ENCODE measurements at places on chromosomes 13 and 19.

- no peak for DNase-seq
Observed at GRCh38 chr19:2575734-2576481, 100.0 kb downstream of the GADD45B start.

- DNase-seq = no peak
Observed at GRCh38 chr19:6995054-6995453, 26.2 kb downstream of the MBD3L2B start.

DNA sequence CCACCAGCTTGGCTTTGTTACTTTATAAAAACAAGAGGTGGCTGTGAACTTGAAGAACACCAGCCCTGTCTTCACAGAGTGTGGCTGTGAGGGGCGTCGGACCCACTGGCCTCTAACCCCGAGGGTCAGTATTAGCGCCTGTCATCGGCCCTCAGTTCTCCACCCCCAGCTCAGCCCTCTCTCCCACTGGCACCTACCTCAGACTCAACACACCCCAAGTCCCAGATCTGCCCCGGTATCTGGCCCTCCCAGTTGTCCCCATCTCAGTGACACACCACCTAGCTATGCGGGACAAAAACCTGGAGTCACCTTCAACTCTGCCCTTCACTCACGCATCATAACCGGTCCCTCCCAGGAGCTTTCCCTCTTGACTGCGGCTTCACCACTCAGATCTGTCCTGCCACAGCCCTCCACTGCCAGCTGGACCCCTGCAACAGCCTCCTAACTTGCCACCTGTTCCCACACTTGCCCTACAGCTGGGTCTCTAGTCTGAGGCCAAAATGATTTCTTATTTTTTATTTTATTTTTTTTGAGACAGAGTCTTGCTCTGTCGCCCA, 45.4 kb downstream of the PEPD start:
- no peak for DNase-seq

- no peak for DNase-seq
Observed at GRCh38 chr13:75299913-75300862, 181.8 kb downstream of the TBC1D4 start.

- DNase-seq = no peak
Observed at GRCh38 chr19:12064590-12065538, at the start of gene ZNF844. ZNF844 (plus strand) TSS chr19:12064731; CDS start chr19:12064874, 143 bp downstream.

GRCh38 chr19:53130506-53130905, 2.2 kb downstream of the ZNF415 start:
- DNase-seq = no peak

DNA sequence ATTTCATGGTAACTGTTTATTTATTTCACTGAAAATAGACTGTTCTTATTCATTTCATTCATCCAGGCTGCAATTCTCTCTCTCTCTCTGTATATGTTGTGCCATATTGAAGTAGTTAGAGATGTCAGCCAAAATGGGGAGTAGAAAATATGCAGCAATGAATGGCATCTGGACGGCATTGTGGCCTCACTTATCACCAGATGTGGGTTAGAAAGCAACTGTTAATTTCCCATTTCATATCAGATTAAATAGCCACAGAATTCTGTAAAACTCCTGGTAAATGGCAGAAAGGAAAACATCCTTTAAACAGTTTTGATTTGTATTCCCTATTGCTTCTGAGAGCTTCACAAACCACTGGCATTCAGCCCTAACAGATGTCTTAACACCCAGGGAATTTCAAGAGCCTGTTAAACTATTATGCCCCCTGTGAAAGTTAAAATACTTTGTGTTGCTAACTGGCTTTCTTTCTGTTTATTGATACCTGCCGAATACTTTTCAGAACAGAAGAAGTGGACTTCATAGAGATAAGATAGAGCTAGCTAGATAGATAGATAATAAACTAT, 1763.3 kb upstream of the MIR17HG start:
- DNase-seq = no peak

GRCh38 chr13:49443357-49443703, 534 bp downstream of the CAB39L start:
- DNase-seq = no peak

DNA sequence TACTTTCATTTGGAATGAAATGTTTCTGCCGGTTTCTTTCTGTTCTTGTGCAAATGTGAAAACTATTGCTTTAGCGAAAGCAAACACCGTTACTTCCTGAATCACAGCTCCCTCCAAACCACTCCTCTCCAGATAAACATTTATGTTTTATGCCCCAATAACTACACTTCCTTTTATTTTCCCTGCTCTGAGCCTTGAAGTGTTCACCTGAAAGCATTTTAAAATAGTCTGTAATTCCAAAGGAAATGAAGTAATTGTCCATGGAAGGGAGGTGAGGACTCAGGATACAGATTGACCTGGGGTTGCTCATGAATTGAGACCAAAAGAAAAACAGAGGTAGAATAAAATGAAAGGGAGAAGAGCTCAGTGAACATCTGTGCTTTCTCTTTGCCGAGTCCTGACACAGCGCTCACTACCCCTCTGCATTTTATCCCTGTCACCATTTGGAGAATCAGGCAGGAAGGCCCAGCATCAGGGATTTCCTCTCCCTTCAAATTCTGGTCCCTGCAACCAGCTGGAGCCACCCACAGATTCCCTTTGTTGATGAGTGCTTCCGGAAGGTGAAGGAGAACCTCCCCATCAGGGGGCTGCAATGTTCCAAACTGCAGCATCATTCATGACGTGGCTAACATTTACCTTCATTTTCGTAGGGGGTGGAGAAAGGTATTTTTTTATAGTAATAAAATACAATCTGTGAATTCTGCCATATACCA, 171.9 kb downstream of the ITGBL1 start:
- no peak for DNase-seq

- no peak for DNase-seq
Observed at GRCh38 chr13:37615276-37615675, 16.7 kb upstream of the POSTN start.

GRCh38 chr13:51331354-51331861, 8.1 kb upstream of the SERPINE3 start:
- no peak for DNase-seq

GRCh38 chr13:67036699-67037457, 193.3 kb downstream of the PCDH9 start:
- DNase-seq = no peak

GRCh38 chr13:36887758-36888521, 32.1 kb downstream of the SMAD9 start:
- DNase-seq = no peak

- no peak for DNase-seq
Observed at GRCh38 chr19:3618144-3618810, 8.3 kb downstream of the CACTIN start.

DNA sequence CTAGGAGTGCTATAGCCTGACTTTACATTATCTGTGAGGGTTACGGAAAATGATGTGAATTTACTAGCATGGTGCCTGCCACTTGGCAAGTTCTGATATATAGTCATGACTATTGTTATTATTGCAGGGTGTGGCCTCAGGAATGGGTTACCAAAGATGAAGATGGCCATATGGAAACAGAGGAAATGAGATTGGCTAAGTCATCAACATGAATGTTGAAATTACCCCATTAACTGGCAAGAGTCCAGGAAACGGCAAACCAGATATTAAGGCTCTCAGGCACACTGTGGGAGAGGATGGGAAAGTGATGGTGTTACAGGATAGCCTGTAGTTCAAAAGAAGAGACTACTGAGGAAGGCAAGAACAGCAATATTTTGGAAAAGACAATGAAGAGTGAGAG, 183.3 kb downstream of the KCNRG start:
- DNase-seq = no peak

DNA sequence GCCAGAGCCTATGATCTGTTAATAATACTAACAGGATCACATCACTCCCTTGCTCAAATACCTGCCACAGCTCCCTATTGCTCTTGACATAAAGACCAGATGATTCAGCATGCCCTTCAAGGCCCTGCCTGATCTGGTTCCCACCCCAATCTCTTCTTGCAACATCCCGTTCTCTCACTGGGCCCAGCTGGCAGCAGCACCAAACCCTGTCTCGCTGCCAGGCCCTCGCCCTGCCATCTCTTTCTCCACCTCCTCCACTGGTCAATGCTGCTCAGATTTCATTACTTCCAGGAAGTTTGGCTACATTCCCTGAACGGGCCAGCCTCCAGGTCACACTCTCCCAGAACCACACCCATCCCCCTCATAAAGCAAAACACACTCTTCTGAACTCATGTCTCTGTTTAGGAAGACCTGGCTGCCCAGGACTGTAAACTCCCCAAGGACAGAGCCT, 8.6 kb upstream of the BCAT2 start:
- DNase-seq = no peak

GRCh38 chr19:39133431-39134270, 8.1 kb downstream of the PAK4 start:
- no peak for DNase-seq

DNA sequence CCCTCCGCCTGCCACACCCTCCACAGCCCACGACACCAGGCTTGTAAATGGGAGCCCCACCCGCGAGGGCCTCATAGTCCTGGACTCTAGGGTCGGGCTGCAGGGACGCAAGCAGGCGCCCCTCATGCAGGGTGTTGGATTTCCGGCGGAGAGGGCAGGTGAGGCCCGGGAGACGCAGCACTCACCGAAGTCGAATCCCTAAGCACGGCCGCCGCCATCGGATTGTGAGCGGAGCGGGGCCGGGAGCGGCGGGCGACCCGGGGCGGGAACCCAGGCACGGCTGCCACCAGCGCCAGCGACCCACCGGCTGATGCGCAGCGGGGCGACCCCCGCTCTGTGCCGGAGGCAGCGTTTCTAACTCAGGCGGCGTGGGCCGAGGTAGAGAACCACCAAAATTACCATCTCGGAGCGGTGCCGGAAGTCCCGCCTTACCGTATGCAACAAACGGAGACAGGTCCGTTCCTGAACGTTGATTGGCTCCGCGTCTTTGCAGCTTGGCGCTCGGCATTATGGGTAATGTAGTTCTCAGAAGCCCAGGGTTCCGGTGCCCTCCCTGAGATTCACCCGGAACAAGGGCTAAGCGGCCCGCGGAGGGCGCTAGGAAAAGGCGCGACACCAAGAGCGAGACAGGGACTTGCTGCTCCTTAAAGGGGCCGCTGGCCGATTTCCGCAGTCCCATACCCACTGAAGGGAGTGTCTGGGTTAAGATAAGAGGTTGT, at the start of gene ZNF416:
Gene ZNF416, minus strand, starts transcription at position 425 of the 719 bp plus-strand sequence. Its CDS starts 207 bp downstream, at position 218.
- peak; percentile 98 for DNase-seq

DNA sequence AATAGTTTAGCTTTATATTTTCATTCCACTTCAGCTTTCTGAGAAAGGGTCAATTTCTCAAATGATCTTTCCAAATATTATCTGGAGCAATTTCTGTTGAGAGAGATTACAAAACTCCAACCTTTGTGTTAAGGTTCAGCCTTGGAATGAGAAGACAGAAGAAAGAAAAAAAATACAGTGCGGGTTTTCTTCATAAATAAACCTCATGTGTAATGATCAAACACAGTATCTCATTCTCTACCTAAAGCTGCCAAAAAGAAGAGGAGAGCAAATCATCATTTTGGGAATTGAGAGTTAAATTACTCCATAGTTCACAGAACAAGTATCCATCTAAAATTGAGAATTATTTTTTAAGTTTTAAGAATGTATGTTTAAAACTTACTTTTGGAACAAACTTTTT, 420.5 kb downstream of the KLF5 start:
- no peak for DNase-seq

DNA sequence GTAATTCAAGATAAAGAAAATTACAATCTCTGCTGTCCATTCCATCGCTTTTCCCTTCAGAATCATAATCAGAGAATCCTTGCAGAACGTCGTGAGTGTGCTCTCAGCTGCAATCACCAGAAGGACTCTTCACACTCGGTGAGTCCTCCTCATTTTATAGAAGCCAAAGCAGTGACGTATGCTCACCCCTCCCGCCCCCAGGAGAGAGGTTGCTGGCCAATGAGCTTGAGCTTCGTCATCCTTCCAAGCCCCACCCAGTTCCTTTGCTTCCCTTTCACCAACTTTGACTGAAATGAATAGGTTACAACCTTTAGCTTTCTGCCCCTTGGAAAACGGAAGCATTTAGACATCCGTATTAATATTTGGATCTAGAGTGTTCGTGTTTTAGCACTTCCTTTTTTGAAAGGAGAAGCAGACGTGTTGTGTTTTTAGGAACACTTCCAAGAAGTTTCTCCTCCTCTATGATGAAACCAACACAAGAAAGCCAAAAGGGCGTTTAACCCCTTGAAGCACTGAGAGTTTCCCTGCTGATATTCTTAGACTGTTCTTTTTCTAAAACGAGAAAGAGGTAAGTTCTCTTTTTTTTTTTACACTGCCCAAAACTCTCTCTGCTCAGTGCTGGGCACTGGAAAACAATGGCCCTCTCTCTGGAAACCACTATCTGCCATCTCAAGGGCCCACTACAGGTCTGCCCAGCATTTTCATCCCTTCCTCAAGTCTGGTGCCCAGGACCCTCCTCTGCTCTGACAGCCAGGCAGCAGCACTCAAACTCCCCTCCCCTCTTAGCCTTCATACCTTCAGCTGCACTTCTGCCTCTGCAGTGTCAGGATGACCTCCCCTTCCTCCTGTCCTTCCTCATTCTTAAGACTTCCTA, 44.3 kb upstream of the CEACAM21 start:
- no peak for DNase-seq

- peak; percentile 85 for DNase-seq
Observed at GRCh38 chr19:46428239-46429135, at the start of gene PNMA8C. PNMA8C (minus strand) TSS chr19:46428936; CDS start chr19:46428359, 577 bp downstream.

DNA sequence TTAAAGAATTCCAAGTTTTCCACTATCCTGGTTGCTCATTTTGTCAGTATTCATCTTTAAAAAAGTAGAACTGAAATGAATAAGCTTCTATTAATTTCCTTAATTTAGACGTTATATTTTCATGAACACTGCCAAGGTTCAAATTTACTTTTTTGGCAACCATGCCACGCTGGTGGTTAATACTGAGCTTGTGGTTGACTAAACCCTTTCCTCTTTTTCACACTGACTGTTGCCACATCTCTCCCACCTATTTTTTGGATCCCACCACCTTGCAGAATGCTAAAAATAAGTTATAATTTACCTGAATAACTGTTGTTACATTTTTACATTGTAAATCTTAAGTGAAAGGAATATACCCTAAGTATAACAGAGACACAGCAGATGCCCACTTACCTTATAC, 45.0 kb downstream of the FLT3 start:
- DNase-seq = no peak

DNA sequence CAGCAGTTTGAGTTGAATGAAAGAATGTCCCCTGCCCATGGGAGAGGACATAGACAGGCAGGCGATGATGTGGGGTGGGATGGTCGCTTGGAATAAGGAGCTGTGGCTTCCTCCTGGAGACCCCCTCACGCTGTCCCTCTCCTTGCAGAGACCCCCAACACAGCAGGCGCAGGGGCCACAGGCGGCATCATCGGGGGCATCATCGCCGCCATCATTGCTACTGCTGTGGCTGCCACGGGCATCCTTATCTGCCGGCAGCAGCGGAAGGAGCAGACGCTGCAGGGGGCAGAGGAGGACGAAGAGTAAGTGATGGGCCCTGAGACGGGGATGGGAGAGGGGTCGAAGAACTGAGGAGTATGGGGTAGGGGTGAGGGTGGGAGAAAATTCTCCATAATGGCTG, 9.0 kb upstream of the TOMM40 start:
- no peak for DNase-seq

- no peak for DNase-seq
Observed at GRCh38 chr13:96100457-96101220, 10.7 kb downstream of the HS6ST3 start.

GRCh38 chr13:100584896-100585295, 3.7 kb downstream of the GGACT start:
- DNase-seq = no peak

All from NCI-H1105 (cell line).